T-helper 22 cell (primary cell): ENCODE measurements at places on chromosomes 1 and 21.

- peak; percentile 45 for DNase-seq
Measured at GRCh38 chr1:116345843-116346242, 27.2 kb upstream of the ATP1A1 start.

DNA sequence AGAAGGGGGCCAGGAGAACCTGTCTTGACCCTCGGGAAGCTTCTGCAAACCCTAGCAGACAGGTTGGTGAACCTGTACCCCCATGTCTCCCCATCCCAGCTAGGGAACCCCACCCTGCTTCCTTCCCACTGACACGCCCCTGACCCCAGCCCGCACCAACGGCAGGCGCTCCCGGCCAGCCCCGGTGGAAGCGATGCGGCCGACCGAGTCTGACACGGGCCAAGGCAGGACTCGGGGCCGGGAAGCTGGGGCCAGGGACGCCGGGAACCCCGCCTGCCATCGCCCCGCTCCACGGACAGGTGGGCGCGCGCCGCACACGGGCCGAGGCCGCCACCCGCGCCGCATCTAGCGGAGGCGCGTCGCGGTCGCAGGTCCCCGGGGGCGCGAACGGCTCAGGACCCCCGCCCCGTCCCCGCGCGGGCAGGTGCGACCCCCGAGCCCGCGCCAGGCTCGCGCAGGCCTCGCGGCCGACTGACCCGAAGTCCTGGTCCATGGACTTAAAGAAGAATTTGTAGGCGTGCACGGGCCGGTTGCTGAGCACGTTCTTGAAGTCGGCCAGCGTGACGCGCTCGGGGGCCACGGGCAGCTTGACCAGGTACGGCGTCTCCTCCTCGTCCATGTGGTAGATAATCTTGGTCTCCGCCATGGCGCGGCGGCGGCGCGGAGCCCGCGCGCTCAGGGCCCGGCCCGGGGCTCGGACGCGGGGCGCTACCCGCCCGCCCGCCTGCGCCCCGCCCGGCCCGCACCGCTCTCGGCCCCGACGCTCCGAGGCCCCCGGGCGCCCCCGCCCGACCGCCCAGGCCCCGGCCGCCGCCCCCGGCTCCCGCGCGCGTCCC is 580 bp downstream of the DVL1 start:
- no peak for DNase-seq

GRCh38 chr1:209190591-209191261 is 392.8 kb upstream of the CAMK1G start:
- no peak for DNase-seq

GRCh38 chr21:31198575-31198974 is 145.5 kb downstream of the TIAM1 start:
- DNase-seq, result no peak

DNA sequence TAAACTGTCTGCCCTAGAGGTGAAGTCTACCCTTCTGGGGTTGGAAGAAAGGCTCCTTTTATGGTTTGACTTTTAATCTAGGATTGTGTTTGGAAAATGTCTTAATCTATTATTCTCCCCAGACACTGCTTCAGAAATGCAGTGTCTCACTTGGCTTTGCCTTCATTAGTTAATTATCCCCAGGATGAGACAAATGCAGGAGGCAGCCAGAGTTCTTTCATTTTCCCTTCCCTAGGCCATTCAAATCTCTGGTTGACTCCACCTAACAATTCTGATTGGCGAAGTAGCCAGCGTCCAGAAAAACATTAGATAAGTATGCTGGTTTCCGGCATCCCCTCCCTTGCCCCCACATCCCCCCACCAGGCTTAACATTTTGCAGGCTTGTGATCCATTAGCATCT is 325.8 kb upstream of the PBX1 start:
- DNase-seq, result no peak

DNA sequence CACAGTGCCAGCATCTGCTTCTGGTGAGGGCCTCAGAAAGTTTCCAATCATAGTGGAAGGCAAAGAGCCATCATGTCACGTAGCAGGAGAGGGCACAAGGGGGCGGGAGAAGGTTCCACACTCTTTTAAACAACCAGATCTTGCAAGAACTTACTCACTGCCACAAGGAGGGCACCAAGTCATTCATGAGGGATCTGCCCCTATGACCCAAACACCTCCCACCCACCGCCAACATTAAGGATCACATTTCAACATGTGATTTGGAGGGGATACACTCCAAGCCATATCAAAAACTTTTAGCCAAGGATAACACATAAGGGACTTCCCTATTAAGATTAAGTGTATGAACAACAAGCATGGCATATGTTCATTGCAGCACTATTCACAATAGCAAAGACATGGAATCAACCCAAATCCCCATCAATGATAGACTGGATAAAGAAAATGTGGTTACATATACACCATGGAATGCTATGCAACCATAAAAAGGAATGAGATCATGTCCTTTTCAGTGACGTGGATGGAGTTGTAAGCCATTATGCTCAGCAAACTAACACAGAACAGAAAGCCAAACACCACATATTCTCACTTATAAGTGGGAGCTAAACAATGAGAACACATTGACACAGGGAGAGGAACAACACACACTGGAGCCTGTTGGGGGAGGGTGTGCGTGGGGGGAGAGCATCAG is 19.9 kb upstream of the SLC35F3 start:
- no peak for DNase-seq

DNA sequence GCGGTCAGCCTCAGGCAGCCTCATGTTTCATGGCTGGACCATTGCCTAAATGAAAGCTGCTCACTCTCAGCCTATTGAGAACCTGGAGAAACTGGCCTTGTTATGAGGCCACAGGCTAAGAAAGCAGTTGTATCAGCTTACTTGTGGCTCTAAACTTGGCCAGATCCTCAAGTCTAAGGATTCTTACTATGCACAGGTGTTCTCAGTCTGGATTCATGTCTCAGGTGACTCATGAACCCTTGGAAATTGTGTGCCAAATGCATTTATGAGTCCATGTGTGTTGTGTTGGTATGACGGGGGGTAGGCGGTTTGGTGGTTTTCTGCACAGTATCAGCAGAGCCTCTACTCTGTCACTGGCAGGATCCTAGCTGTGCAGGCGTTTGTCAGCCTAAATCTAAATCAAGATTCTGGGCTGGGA is 90.4 kb downstream of the ROR1 start:
- no peak for DNase-seq

DNA sequence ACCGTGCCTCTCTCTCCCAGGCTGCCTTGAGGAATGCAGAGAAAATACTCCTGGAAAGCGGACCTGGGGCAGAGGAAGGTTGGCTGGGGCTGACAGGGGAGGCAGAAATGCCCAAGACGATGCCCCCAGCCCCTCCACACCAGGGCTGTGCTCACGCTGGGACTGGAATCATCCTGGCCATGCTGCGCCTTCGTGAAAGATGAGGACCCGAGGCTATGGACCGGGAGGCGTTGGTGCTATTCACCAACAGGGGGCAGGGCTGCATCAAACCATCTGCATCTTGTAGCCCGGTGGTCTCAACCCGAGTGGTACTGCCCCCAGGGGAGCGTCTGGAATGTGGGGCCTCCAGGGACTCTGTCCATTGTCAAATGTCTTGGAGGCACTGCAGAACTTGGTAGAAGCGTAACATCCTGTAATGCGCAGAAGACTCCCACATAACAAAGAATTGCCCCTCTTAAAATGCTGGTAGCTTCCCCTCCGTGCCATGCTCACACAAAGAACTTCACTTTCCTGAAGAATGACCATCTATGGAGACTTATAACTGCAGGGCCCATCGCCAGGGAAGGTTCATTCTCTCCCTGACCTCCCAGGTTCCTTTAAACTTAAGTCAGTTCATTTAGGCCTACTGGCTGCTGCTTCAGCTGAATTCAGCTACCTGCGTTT is 251.2 kb downstream of the RRAGC start:
- DNase-seq, result no peak

GRCh38 chr1:103259982-103260381 is 151.7 kb upstream of the COL11A1 start:
- DNase-seq, result no peak

- no peak for DNase-seq
Measured at GRCh38 chr1:225299624-225300023, 128.2 kb downstream of the LBR start.

GRCh38 chr21:43866260-43866629 is 1.2 kb downstream of the AGPAT3 start:
- DNase-seq, result no peak

- no peak for DNase-seq
Measured at GRCh38 chr1:234604495-234605398, 5.2 kb downstream of the IRF2BP2 start.

DNA sequence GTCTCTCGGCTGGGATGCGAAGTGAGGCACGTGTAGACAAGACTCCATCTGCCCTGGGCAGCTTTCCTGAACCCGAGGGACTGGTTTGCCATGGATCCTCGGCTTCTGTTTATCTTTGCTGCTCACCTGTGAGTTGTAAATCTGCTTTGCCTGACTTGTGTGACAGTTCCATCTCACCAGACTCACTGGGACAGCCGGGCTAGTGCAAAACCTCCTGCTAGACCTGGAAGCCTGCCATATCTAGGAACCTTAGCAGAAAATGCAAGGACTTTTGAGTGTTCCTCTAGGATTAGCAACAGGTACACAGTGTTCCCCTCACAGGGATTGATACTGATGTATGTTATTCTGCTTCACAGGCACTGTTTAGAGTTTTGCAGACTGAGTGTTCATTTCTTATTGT is 218.6 kb downstream of the URB2 start:
- no peak for DNase-seq

GRCh38 chr1:17177651-17178050 is 27.3 kb upstream of the PADI1 start:
- DNase-seq, result no peak

DNA sequence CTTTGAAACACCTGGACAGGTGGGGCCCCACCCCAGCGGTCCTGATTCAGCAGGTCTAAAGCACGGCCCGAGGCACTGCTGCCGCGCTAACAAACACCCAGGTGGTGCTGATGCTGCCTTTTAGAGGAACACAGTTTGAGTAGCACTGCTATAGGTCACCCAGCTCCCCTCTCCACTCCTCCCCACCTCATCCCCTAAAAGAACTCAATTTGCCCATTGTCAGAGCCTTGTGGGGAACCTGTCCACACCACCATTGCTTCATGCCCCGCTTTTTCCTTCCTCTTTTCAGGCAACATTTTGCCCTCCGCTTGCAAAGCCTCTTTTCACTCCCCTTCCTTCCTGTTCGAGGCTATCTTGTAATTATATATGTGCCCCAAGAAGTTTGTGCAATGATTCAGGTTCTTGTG is 26.2 kb upstream of the PADI4 start:
- DNase-seq, result no peak

- no peak for DNase-seq
Measured at GRCh38 chr1:117821774-117822482, 107.5 kb downstream of the GDAP2 start.

DNA sequence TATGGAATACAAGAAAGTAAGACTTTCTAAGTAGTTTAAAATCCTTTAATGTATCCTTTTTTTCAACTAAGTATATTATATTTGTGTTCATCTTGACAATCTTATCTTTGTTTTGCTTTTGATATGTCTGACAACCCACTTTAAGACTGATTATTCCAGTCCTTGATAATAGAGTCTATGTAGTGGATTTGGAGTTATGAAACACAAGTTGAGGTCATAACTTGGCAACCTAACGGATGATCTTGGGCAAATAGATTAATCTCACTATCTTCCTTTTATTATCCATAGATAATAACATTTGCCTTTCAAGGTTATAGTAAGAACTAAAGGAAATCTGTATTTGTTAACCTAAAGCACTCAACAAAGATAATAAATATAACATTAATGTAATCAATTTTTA is 4.8 kb upstream of the GBP2 start:
- DNase-seq, result no peak

DNA sequence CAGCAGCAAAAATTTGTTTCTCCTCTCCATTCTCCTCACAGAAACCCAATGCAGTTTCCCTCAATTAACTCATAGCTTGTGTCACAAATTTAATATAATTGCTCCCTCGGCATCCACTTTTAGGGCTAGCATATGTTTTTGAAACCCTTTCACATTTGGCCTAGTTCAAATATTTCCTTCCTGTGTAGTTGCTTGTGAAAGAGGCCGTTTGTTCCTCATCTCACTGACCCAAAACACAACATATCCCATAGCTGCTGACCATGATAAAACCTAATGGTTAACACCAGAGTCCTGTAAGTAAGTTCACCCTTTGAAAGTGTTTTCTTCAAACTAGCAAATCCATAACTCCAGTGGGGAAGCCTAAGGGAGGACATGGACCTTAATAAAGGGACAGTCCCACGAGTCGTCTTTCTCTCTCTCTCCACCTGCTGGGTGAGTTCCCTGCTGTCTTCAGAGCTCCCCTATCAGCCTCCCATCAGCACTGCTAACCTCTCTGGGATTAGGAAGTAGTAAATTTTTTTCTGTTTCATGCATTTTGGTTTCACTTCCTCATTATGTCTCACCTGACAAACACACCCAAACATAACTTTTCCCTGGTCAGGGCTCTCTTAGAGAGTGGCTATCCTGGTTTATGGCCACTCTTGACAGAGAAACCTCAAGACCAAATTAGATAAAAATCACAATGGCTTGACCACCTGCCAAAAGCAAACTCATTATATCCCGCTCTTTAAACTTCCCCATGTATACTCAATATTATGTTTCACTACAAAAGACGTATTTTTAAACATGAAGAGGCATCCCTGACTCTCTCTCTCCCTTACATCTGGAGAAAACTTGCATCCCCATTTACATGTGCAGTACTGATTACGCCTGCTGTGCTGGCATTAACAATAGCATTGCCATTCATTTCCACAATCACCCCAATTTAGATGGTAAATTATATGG is 177.7 kb upstream of the HP1BP3 start:
- no peak for DNase-seq
